ENCODE measurements at places on chromosomes 4 and X.
A peak's percentile ranks its signal among the peaks of the same experiment; 100 is the strongest.

- no peak for DNase-seq
Measured at GRCh38 chr4:69830560-69831269, 29.2 kb downstream of the SULT1E1 start.

GRCh38 chr4:131974730-131975129 is 1174.4 kb upstream of the PCDH10 start:
- no peak for DNase-seq

DNA sequence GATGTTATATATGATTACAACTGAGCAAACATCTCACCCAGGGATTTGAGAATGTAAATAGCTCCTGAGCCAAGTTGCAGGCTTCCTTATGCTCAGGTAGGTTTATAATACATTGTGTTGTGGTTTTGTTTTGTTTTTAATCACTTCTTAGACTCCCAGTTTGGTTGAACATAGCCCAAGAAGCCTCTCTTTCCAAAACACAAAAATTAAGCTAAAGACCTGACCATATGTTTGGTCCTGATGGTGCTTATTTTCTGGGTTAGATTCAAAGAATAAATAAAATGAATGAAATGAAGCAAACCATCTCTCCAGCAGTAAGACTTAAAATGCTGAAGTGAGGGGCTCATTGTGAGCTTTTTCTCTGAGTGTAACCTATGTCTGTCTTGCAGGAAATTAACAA is 93.5 kb downstream of the GRXCR1 start:
- DNase-seq: no peak

- no peak for DNase-seq
Measured at GRCh38 chr4:154329939-154330338, 161.7 kb downstream of the DCHS2 start.

- DNase-seq: peak; percentile 53
Measured at GRCh38 chr4:127622921-127623796, 9.6 kb upstream of the INTU start.

DNA sequence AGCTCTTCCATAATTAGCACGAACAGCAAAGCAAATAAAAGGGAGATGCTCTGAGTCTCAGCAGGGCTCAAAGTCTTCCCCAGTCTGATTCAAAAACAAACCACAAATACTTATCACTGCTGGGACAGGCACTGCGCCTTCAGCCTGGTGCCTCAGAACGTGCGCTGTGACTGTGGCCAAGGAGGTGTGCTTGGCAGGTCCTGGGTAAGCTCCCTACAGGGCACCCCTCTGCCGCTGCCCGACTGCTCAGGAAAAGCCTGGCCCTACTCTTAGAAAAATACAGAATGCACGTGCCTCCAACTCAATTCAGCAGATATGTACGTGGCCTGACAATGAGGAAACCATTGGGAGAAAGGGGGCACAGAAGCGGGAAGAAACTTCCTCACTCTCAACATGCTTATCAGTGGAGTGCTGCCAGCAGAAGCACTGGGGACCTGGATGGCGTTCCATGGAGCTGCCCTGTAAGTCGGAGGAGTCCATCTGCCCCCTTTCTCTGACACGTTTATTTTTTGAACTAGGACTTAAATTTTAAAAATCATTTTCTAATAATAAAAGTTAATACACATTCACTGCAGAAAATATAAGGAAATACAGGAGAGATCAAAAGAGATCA is 86.8 kb downstream of the GATB start:
- no peak for DNase-seq

DNA sequence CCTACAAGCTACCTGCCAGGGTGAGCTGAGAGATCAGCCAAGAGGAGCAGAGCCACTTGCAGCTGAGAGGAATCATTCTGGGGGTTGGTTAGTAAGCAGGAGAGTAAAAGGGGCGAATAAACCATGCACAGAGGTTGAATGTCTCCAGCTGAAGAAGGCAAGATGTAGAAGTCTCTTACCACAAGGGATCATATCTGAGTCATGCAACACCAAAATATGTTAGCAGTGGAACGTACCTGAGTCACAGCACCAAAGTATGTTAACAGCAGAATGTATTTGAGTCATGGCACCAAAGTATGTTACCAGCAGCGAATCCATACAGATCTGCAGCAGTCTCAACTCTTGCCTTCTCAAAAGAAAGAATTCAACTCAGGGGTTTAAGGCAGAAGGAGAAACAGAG is 29.9 kb downstream of the C4orf51 start:
- no peak for DNase-seq

- DNase-seq: no peak
Measured at GRCh38 chr4:141643557-141643956, 7.2 kb downstream of the IL15 start.

DNA sequence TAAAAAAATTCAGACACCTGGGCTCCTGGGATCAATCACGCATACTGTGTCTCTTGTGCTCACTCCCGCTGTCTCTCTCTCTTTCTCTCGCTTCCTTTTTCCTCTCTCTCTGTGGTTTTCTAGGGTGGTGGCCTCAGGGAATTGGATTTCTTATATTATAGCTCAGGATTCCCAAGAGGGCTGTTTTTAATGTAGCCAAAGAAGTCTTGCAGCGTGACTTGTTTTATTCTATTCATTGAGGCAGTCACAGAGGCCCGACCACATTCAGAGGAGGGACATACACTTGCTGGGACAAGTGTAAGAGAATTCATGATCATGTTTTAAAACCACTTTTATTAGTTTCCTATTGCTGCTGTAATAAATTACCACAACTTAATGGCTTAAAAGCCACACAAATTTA is 59.4 kb downstream of the HPF1 start:
- DNase-seq: no peak

DNA sequence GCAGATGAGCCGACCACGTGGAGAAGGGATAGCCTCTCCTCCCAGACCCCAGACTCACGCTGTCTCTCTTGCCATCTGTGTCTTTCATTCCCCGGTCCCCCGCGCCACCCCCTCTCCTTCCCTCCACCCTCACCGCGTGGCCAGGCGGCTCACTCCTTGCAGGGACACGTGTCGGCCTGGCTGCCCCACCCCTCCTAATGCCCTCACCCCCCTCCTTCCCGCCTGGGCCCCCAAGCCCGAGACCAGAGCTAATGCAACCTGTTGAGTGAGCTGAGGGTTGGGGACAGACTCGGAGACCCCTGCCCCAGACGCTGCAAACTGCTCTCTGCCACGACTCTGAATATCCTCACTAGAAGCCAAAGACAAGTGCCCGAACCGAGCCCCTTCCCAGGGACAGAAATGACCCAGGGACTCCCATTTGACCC is 1.8 kb downstream of the SLC38A5 start:
- DNase-seq: no peak

- peak; percentile 37 for DNase-seq
Measured at GRCh38 chr4:82560853-82561785, 669 bp downstream of the TMEM150C start.
